ENCODE measurements at places on chromosomes 7 and 10.

GRCh38 chr7:29237489-29237888 is 42.9 kb downstream of the CHN2 start:
- DNase-seq: no peak
- H3K4me1 ChIP-seq: peaks cover 17% of the 10 kb centered on the region
- H3K27me3 ChIP-seq: no peaks in the 10 kb centered on the region
- peaks cover 2% of the 10 kb centered on the region for H3K36me3 ChIP-seq

DNA sequence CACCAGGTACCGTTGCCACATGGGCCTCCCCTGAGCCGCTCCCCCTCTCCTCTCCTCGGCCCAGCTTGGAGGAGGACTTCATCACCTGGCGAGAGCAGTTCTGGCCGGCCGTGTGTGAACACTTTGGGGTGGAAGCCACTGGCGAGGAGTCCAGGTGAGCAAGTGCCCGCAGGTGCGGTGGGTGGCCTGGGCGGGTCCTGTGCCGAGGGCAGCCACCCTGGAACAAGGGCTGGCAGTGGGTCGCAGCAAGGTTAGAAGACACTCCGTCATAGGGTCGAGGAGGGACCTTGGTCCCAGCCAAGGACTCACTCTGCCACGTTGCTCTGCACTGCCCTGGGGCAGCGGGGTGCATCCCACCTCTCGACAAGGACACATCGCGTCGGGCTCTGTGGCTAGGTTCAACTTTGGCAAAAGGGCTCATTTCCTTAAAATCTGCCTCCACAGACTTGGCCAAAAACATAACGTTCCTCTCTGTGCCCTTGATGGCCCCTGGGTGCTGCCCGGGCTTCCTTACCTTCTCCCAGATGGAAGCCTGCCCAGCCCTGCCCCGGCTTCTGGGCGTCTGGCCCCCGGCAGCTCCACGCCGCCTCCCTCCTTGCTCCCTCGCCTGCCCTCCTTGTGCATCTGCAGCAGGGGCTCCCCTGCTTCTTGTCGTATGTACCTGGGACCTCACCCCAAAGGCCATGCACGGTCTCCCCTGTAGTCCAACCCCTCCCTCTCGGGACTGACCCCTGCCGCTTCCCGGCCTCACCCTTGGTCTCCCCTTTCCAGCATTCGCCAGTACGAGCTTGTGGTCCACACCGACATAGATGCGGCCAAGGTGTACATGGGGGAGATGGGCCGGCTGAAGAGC is 12.7 kb downstream of the TMEM120A start:
- peaks cover 4% of the 10 kb centered on the region for H3K4me1 ChIP-seq
- no peak for DNase-seq
- H3K36me3 ChIP-seq: peaks cover 4% of the 10 kb centered on the region
- no peak overlapping the region for H3K27ac ChIP-seq
- H3K4me3 ChIP-seq: no peak overlapping the region

GRCh38 chr7:93147363-93147762 is 822 bp downstream of the SAMD9L start:
- DNase-seq: no peak
- H3K27ac ChIP-seq: no peak overlapping the region
- H3K4me1 ChIP-seq: no peaks in the 10 kb centered on the region
- no peak overlapping the region for H3K4me3 ChIP-seq

DNA sequence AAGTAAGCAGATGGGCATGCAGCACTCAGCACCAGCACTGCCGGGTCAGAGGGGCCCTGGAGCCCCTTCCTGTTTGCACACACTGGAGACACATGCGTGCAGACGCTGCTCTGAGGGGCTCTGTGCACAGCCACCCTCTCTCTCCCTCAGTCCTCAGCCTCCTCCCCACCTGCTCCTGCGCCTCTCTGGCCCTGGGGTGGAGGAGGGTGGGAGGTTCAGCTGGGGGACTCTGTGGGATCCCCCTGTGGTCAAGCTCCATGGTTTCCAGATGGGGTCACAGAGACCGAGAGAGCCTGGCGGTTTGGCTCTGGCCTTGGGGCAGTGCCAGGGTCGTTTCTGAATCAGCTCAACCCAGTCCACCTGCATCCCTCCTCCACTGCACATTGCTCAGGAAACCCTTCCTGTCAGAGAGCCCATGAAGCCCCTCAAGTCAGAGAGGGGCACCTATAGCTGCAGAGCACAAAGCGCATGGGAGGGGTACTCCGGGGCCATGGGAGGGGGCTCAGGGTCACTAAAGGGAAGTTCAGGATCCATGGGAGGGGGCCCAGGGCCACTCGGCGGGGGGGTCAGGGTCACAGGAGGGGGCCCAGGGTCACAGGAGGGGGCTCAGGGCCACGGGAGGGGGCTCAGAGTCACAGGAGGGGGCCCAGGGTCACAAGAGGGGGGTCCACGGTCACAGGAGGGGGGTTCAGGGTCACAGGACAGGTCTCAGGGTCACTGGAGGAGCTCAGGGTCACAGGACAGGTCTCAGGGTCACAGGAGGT is 161.7 kb downstream of the ADARB2 start:
- peaks cover 16% of the 10 kb centered on the region for H3K4me1 ChIP-seq
- peaks cover 13% of the 10 kb centered on the region for H3K27me3 ChIP-seq
- peaks cover 6% of the 10 kb centered on the region for H3K36me3 ChIP-seq
- DNase-seq: no peak
- H3K4me3 ChIP-seq: no peak overlapping the region
- no peak overlapping the region for H3K27ac ChIP-seq

- no peak for DNase-seq
- no peak overlapping the region for H3K4me3 ChIP-seq
- H3K4me1 ChIP-seq: peaks cover 18% of the 10 kb centered on the region
- peaks cover 16% of the 10 kb centered on the region for H3K27me3 ChIP-seq
- H3K27ac ChIP-seq: no peak overlapping the region
- H3K36me3 ChIP-seq: no peaks in the 10 kb centered on the region
Observed at GRCh38 chr7:29878081-29878688, 71.9 kb downstream of the WIPF3 start.

DNA sequence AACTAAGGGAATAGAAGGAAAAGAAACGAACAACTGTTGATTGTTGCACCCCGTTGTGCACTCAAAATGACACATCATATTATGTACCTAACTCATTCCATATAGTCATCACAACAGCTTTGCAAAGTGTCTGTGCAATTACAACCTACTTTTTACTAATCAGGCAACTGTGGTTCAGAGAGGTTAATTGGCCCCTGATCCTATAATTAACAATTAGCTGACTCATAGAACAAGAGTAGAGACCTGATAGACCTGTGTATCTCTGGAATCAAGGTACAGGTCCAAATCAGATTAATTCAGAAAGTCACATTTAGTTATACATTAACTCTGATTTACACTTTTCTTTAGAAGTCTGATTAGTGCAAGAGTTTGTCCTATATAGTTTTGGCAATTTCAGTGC is 122.5 kb upstream of the CDK13 start:
- no peaks in the 10 kb centered on the region for H3K36me3 ChIP-seq
- no peak for DNase-seq
- peaks cover 38% of the 10 kb centered on the region for H3K27me3 ChIP-seq
- no peaks in the 10 kb centered on the region for H3K4me1 ChIP-seq

GRCh38 chr7:79420464-79420863 is 33.0 kb downstream of the MAGI2 start:
- no peak overlapping the region for H3K27ac ChIP-seq
- no peak for DNase-seq
- no peaks in the 10 kb centered on the region for H3K36me3 ChIP-seq
- no peak overlapping the region for H3K4me3 ChIP-seq
- peaks cover 9% of the 10 kb centered on the region for H3K4me1 ChIP-seq

DNA sequence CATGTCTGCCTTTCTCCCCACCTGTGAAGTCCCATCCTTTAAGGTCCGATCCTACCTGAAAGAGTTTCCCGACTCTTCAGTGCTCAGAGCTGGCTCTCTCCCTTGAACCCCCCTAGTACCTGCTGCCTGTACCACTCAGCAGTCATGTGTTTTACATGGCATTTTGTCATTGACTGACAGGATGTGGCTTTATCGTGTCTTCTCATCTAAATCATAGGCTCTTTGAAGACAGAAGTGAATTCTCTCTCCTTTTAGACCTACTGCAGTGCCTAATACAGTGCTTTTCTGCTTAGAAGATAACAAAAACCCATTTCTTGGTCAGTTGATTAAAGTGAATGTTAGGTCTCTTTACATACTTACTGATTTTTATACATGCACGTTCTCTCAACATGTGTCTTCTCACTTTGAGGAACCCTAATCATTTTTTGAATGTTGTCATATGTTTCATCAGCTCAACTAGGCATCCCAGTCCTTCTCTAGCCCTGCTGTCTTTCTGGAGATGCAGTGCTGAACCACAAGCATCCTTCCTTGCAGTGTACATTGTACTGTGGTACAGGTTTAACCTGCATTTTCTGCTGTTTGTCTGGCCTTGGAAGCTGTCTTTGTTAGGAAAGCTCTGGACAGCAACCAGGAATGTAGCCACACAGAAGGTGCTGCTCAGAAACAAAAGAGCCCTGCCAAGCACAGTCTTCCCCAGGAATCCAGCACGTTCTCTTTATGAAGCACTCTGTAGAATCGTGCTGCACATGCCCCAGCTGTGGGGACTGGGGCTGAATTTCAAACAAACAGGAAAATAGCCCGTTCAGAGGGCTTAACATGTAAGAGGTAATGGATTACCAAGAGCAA is 28.1 kb upstream of the LRRC4 start:
- H3K4me3 ChIP-seq: no peak overlapping the region
- no peaks in the 10 kb centered on the region for H3K36me3 ChIP-seq
- H3K27me3 ChIP-seq: no peaks in the 10 kb centered on the region
- DNase-seq: no peak
- no peak overlapping the region for H3K27ac ChIP-seq

DNA sequence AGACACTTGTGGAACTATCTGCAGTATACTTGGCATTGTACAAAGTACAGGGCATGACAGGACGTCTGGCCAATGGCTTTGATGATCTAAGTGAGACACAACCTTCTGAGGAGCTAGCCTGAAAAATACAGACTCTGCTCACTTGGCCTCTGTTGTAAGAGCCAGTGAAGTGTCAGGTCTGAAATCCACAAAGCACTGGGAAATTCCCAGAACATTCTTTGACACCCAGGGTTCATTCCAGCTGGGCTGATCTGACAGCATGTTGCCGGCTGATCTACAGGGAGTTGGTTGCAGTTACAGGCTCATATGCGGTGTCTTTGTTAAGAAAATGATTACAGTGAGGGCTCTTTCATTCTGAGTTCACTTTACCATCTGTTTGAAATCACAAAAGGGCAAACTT is 354.6 kb downstream of the PHF14 start:
- H3K4me3 ChIP-seq: no peak overlapping the region
- no peaks in the 10 kb centered on the region for H3K36me3 ChIP-seq
- H3K27ac ChIP-seq: no peak overlapping the region
- no peaks in the 10 kb centered on the region for H3K4me1 ChIP-seq
- no peaks in the 10 kb centered on the region for H3K27me3 ChIP-seq

DNA sequence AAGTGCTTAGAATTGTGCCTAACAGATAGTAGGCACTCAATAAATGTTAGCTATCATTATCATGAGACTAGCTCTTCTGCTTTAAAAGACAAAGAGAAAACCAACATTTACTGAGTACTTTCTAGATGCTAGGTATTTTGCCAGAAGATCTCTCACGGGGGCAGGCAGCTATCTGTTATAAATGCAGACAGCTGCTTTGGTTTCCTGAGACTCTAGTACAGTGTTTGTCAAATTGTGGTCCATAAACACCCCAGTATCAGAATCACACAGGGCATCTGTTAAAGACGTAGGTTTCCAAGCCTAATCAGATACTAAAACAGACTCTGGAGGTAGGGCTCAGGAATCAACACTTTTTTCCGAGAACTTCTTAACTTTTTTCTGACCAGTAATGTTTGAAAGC is 13.9 kb downstream of the FAM133B start:
- no peak overlapping the region for H3K27ac ChIP-seq
- DNase-seq: no peak
- no peaks in the 10 kb centered on the region for H3K27me3 ChIP-seq
- H3K4me3 ChIP-seq: no peak overlapping the region

GRCh38 chr10:75623310-75624093 is 192.1 kb downstream of the LRMDA start:
- no peak overlapping the region for H3K27ac ChIP-seq
- H3K4me3 ChIP-seq: no peak overlapping the region
- no peaks in the 10 kb centered on the region for H3K36me3 ChIP-seq
- no peak for DNase-seq
- H3K4me1 ChIP-seq: peaks cover 19% of the 10 kb centered on the region

DNA sequence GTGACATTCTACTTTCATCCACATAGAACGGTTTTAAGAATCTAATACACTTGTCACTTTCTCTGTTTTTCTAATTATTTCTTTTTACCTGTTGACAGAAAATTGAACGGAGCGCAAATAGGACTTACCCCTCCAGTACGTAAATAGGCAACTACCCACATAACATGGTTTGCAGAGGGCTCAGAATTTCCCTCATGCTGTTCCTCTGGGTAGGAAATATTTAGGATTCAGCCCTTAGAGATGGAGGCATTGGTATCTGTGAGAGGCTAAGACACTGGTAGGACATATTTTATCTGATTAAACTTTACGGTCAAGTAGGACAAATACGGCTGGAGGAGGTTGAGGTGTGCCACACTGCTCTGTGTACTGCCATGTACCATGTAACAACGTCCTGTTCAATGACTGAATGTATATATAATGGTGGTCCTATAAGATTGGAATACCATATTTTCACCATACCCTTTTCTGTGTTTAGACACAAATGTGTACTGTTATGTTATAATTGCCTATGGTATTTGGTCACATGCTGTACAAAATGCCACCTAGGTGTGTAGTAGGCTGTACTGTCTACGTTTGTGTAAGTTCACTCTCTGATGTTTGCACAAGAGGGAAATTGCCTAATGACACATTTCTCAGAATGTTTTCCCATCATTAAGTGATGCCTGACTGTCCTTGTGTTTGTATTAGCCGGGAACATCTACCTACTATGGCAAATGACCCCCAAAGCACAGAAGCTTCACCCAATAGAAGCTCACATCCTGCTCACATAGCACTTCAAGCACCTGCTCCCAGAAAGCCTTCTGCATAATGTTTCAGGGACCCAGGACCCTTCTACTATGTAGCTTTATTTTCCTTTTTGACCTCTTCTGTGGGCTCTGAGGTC is 429.4 kb upstream of the AKR1E2 start:
- no peaks in the 10 kb centered on the region for H3K27me3 ChIP-seq
- DNase-seq: no peak

DNA sequence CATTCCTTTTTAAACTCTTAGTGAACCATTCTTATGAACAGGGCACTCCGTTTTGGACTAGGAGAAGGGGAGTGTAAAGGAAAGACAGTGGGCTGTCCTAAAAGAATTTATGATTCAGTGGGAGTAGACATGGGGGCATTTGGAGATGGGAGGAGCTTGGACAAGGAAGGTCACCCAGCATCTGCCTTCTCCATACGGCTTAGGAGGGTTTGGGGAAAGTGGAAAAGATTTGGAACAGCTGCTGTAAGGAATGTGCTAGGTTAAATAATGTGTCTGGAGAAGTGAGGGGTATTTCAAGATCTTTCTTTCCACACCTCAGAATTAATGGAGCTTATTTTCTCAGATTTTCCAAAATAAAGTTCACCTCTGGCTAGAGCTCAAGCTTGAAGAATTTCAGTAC is 24.0 kb downstream of the SLC35G1 start:
- no peaks in the 10 kb centered on the region for H3K27me3 ChIP-seq
- no peaks in the 10 kb centered on the region for H3K4me1 ChIP-seq
- no peak for DNase-seq
- no peak overlapping the region for H3K27ac ChIP-seq

All from neural crest cell (in vitro differentiated cells).